Stimulated activated CD8-positive, alpha-beta memory T cell treated with anti-CD3 and anti-CD28 coated beads, Interleukin-7, amount 100 ng/mL, for 24 hours (primary cell): ENCODE measurements at places on chromosomes 4 and X.

DNA sequence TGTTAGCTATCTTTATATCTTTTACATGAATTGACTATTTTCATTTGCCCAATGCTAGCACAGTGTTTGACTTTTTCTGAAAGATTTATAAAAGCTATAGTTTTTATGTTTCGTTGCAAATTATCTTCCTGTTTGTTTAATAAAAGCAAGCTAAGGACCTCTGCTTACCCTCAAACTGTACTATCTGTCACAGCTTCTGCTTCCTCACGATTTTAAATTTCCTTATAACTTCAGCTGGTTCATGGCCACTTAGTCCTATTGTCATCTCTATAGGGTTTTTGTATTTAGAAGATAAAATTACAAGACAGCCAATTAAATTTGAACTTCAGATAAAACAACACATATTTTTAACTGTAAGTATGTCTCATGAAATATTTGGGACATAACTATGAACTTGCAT is 494.0 kb downstream of the PDGFC start:
- no peak for DNase-seq

DNA sequence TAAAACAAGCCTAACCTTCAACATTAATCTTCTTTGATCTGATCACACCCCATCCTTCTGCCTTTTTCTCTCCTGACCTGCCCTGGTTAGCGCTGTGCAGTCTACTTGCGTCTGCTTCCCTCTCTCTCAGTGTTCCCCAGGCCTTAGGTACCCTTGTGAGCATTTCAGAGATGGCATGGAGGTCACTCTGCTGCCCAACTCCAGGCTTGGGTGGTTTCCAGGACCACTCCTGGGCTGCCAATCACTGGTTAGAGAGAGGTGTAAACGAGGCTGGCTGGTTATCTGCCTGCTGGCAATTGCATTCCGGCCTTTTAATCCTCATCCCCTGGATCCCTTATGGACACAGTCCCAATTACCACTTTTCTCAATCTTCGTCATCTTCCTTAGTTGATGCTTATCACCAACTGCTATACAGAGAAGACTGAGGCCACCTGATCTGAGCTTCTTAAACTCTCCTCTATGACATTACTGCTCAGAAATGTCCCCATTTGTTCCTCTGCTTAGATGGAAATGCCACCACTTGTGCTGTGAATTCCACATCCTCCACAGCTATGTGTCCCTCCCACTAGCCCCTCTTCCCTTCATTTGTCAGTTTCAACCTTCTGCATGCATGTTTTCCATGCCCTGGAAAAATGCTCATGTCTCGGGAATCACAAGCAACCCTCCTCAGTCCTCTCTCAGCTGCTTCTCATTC is 29.0 kb upstream of the BCLAF3 start:
- DNase-seq, result no peak

DNA sequence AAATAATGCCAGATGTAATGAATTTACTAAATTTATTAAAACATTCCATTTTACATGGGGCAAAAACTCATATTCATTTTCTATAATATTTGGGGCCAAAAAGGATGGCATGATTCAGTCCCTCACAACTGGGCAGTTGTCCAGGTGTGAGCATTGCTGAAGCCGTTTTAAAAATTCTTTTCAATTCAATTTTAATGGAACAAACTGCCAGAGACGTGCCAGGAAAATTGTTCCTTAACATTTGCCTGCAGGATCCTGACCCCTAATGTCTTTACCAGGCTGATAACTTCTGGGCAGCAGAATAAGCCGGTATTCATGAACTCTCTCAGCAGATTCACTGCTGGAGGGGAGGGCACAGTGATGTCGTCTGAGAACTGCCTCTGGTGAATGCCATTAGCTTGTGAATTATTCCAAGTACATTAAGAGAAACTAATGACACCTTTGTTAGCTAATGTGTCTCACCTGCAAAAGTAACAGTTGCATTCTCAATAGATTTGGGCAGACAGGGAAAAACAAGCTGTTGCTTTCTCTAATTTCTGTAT is 1445.1 kb upstream of the TENM3 start:
- DNase-seq, result no peak

- DNase-seq, result no peak
Measured at GRCh38 chr4:1061056-1061700, 49.8 kb downstream of the FGFRL1 start.

GRCh38 chrX:140180585-140180984 is 215.3 kb upstream of the CXorf66 start:
- no peak for DNase-seq

DNA sequence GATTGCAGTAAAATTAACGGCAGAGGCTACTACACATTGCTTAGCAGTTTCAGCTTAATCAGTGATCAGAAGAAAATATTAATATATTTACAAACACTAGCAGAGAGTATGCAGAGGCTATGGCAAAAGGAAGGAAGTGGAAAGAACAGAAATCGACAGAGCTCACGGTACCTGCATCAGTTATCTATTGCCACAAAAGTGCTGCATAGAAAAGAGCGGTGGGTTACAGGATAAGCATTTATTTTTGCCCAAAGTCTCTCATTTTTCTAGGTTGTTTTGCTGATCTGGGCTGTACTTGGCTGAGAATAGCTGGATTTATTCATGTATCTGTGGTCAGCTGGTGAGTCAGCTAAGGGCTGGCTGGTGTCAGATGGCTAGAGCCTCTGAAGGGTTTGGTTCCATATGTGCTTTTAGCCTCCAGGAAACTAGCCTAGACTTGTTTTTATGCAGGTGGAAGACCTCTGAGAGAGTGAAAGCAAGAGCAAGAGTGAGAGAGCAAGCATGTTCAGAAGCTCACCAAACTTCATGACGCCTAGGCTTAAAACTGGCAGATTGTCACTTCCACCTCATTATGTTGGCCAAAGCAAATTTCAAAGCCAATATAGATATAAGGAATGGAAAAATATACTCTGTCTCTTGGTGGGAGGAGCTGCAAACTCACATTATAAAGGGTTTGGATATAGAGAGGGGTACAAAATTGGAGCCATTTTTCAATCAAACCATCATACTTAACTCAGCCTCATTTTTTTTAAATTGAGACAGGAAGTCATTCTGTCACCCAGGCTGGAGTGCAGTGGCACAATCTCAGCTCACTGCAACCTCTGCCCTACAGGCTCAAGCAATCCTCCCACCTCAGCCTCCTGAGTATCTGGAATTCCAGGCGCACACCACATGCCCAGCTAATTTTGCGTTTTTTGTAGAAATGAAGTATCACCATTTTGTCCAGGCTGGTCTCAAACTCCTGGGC is 153.2 kb upstream of the RPL34 start:
- DNase-seq, result no peak

GRCh38 chr4:175369087-175369486 is 443.0 kb downstream of the GPM6A start:
- DNase-seq, result no peak

DNA sequence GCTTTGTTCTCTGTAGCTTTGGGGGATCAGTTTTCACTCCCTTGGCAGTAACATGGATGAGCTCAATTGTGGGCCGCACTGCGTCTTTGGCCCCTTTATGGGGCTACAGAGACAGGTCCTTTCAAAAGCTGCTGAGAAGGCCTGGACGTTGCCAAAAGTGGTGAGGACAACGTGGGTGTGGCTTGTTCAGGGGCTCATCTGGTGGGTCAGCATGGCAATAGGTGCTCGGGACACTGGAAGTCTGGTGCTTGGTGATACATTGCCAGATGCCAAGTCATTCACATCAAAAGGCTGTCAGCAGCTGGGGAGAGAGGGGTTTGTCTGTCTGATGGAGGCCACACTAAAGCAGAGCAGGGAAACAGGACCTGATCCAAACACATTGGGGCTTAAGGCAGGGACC is 149.8 kb upstream of the EOLA2 start:
- DNase-seq, result no peak

GRCh38 chrX:94908648-94909047 is 1234.6 kb downstream of the FAM133A start:
- DNase-seq, result no peak

GRCh38 chrX:69237236-69237635 is 72.0 kb upstream of the PJA1 start:
- no peak for DNase-seq

GRCh38 chr4:8198906-8199593 is at the start of gene SH3TC1:
TSS of gene SH3TC1 (plus strand) at chr4:8199290. CDS start at chr4:8205195, 5,905 bp downstream.
- DNase-seq, result peak; percentile 18

GRCh38 chr4:178198691-178199090 is 756.5 kb upstream of the AGA start:
- no peak for DNase-seq

DNA sequence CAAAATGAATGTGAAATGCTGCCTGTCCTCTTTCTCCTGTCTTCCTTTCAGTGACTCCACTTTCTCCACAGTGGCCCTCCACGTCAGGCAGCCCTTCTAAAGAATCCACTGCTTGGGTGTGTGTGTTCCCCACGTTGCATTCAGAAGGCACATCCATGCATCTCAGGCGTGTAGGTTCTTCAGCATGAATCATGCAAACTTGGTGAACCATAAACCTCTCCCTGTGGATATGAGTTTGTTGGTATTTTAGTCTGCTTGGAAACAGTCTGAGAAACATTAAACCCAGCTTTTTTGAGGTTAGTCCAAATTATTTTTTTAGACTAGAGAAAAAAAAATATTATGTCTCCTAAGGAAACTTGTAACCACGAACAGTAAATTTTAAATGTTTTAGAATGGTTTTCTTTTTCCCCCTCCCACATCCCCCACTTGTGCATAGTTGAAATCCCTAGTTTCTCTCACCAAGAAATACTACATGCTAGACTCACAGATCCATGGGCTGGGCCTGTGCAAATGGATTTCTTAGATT is 251.6 kb downstream of the CBR4 start:
- no peak for DNase-seq

DNA sequence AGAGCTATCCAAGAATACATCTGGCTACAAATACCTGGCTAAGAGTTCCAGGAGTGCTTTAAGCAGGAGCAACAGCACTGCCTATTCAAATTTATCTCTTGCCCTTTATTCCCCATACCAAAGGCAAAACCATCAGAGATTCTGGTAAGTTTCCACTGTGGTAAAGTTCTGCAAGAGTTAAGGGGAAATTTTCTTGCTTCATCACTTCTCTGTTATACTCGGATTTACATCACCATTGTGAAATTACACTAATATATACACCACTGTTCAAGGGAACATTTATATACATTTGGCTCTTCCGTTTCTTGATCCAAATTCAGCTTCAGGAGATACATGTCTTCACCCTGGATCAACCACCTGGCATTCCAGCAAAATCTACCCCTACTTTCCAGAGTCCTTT is 70.8 kb upstream of the PTPN13 start:
- DNase-seq, result no peak

- no peak for DNase-seq
Measured at GRCh38 chr4:105461221-105461620, 12.6 kb downstream of the PPA2 start.

- no peak for DNase-seq
Measured at GRCh38 chr4:117634716-117635115, 399.6 kb upstream of the NDST3 start.

DNA sequence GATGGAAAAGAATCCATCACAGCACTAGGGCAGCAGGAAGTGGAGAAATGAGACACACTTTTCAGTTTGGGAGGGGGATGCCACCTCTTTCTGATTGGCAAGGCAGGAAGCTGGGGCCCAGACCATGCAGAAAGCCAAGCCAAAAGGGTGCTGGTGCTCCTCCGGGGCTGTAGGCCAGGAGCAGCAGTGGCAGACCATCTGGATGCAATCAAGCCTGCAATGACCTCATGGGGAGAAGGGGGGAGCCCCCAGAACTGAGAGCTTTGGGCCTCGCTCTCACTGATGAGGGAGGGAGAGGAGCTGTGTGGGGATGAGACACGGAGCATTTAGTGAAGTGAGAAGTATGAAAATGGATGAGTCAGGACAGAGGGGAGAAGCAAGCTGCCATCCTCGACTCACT is 141.3 kb upstream of the NALF2 start:
- DNase-seq, result no peak

DNA sequence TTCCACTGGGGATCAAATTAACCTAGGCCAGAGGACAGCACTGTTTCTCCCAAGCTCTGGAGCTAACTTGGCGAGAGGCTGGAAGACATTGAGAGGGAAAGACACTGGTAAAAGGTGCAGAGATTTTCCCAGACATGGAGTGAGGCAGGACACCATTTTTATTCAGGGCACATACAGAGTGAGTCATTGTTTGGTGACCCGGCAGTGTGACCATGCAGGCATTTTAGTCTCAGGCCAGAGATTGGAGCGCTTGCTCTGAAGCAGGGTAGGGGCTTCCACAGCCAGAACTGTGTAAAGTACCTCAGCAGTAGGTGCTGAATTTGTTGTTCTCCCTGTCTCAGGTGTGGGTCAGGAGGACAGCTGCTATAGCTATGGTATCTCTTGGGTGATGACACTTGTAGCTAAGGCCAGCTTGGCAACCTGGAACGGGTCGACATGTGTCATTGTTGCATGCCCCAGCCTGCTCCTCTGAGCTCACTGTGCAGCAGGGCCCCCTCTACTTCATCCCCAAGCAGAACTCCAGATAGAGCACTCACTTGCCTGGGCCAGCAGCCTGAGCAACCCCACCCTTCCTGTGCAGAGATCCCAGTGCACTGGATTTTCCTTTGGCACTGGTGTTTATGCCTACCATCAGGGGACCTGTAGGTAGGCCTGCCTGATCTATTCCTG is 79.8 kb upstream of the ATP8A1 start:
- no peak for DNase-seq

DNA sequence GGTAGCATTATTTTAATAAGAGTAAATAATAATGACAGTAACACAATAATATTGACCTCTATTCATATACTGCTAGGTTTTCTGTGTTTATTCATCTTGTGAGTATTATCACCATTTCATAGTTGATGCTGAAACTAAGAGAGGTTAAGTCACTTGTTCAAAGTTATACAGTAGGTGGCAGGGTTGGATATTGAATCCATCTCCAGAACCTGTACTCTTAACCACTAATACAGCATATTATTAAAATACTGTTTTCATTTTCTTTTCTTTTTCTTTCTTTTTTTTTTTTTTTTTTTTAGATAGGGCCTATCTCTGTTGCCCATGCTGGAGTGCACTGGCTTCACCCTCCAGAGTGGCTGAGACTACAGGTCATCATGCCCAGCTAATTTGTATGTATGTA is 7.1 kb upstream of the ELF2 start:
- no peak for DNase-seq

- no peak for DNase-seq
Measured at GRCh38 chrX:147891896-147892295, 19.8 kb upstream of the FMR1 start.

DNA sequence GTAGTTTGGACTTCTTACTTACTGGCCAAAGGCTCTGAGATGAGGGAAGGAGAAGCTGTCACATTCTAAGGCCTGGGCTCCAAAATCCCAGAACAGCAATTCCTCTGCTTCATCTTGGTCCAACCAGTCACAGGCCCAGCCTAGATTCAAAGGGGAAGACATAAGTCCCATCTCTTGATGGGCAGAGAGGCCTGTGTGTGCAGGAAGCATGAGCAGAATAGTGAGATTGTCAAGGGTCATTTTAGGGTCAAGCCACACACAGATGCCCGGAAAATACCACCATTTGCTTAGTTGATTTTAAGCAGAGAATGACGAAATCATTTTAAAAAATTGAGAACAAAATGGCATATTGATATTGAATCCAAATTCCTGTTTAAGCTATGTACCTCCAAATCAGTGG is 580.9 kb upstream of the ZFP42 start:
- no peak for DNase-seq
